ENCODE measurements at places on chromosomes 16 and 17.

DNA sequence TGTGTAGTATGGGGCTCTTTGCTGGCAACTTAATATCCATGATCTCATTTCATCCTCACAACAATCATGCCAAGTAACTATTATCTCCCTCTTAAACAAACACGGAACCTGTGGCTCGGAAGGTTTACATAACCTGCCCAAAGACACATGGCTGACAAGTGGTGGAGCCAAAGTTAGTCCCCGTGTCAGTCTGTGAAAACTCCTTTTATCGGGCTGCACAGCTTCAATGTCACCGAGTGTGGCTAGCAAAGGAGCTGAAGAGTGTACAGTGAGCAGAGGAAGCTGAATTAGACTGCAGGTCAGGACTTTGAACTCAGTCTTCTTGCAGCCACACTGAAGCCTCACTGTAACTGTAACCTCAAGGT lies 80.3 kb downstream of the PARN start:
- no peak for DNase-seq

GRCh38 chr16:24853169-24853824 lies 7.5 kb downstream of the SLC5A11 start:
- DNase-seq: no peak

DNA sequence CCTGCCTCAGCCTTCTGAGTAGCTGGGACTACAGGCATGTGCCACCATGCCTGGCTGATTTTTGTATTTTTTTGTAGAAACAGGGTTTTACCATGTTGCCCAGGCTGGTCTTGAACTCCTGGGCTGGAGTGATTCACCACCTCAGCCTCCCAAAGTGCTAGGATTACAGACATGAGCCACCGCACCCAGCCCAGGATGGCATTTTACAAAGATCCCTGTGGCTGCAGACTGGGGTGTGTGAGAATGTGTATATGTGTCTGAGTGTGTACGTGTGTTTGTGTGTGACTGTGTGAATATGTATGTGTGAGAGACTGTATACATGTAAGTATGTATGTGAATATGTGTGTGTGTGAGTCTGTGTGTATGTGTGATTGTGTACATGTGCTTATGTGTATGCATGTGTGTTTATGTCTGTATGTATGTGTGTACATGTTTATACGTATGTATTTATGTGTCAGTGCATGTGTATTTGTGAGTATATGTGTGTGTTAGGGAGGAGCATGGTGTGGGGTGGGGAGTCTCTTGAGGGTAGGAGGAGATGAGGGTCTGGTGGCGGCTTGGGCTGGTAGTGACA lies 17.0 kb downstream of the RPTOR start:
- no peak for DNase-seq

DNA sequence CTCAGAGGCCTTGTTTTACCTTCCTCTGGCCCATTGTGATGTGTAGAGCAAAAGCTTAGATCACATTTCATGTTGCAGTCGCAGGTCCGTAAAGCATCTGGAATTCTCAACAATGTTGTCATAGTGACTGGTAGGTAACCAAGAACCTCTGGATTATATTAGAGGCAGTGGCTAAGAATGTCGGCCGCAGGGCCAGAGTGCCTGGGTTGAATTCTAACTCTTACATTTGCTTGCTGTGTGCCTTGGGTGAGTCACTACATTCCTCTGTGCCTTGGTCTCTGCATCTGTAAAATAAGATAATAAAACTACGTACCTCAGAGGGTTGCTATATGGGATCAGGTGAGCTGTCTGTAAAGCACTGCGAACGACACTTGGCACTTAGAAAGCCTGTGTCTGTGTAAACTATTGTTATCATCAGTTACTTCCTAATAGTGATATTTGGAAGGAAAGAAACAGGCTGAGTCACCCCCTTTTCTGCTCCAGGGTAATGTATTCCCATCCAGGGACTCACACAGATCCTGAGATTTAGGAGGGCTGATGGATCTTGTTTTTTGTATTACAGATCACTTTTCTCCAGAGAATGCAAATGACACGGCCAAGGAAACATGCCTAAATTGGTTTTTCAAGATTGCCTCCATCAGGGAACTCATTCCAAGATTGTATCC lies 52.2 kb downstream of the VPS35L start:
- no peak for DNase-seq

DNA sequence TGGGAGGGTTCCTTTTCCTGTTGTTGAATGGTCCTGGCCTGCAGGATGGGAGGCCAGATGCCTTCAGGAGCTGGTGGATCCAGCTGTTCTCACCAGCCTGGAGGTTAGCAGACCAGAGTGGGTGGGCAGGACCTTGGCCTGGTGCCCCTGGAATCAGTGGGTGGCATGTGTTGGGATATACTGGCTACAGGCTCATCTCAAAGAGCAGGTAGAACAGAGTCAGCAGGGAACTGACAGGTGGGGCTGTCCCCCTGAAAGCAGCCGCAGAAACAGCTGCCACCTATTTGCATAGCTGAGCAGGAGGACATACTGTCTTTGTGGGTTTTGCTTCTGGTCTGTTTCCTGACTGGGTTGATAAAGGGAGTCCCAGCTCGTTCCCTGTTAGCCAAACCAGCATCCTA lies 144.1 kb downstream of the RAB11FIP4 start:
- DNase-seq: peak; percentile 41

GRCh38 chr16:88948781-88949490 lies 28.1 kb downstream of the CBFA2T3 start:
- no peak for DNase-seq

DNA sequence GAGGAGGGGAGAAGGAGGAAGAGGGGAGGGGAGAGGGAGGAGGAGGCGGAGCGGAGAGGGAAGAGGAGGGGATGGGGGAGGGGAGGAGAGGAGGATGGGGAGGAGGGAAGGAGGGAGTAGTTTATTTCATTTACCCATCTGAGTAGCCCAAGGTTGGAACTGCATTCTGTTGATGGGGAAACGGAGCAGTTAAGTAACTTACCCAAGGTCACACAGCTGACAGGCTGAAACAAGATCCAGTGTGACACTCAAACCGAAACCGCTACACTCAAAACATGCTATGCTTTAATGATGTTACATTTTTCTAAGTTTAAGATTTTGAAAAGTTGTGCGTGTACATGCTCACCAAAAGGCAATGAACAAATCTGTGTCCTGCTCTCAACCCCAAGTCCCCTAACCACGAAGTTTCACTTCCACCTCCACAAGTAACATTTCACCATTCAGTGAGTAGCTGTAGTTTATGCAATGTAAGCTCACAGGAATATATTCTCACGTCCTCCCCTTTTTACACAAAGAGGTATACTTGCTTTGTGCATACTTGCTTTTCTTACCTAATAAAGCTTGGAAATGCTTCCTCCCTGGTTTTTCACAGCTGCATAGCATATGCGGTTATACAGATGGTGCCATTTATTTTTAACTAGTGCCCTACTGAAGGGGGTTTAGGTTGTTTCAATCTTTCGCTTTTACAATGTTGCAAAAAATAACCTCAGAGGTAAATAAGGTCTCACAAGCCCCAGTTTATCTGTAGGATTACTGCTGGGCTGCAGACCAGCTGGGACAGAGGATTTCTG lies 275.3 kb downstream of the PARN start:
- peak; percentile 29 for DNase-seq

DNA sequence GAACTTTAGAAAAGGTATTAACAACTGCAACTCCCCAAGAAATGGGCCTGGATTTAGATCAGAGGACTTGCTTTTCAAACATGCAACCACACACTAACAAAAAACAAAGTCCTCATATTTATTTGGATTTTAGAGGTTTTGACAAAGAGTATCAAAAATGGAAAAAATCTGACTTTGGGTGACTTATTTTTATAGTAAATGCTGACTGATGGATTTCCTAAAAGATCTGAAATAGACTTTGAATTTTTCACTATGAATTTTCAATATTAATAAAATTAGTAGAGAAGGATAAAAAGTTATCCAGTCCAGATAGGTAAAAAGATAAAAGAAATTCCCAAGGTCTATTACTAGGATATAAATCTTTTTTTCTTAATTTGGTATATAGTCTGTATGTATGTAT lies 253.5 kb downstream of the KCNJ2 start:
- DNase-seq: no peak

GRCh38 chr17:36825521-36825920 lies 111.8 kb upstream of the LHX1 start:
- no peak for DNase-seq

- DNase-seq: no peak
Observed at GRCh38 chr17:43467981-43468581, 15.7 kb upstream of the DHX8 start.

DNA sequence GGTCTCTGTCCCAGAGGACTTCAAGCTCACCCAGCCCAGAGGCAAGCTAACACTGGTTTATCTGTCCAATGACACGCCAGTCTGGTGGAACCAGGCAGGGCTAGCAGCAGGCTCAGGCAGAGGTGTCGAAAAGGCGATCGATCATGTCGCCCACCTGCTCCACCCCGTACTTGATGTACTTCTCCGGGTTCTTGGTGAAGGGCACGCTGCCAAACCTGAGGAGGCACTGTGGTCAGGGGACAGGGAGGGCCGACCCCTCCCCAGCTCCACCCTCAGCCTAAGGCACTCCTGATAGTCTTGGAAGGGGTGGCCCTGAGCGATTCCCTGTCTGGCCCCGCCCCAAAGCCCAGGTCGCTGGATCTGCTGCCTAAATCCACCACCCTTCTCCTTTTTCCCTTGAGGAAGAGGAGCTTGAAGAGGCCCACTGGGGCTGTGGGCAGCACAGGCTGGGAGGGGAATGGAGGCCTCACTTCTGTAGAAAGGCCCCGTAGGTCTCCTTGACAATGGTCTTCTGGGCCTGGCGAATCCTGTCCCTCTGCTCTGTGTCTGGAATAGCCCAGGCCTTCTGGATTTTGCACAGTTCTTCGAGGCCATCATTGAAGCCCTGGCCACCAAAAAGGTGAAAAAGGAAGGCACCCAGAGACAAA lies 4.7 kb downstream of the ZACN start:
- DNase-seq: no peak

DNA sequence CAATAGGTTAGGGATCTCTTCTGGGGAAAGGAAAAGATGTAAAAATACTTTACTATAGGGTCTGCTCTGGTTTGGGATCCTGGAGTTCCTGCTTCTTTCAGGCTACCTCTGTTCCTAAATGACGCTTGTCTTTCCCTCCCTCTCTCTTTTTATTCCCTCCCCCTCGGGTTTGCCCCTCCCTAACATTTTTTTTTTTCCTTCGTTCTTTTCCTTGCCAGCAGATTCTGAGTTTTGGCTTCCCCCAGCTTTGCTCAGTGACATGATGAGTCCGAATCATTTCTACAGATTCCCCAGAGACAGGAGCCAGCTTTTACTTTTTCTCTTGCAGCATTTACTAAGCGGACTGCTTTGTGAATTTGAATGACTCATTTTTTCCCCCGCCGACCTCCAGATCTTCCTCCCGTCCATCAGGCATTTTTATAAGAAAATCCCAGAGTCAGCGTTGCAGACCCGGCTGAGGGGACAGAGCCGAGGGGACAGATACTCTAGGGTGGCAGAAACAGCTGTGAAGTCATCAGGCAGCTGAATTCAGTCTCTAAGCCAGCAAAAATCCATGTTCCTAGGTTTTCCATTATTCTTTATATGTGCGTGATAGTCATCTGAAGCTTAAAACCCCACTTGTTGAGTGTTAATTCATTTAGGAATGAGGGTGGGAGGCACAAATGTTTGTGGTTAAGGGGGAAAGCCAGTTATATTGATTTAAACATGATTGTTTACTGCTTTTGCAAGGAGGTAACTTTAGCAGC lies at the start of gene TMEM100:
Gene TMEM100, minus strand, starts transcription at position 123 of the 746 bp plus-strand sequence. CDS start 1,794 bp downstream, outside the sequence.
- DNase-seq: no peak

GRCh38 chr16:5791011-5791657 lies 693.5 kb upstream of the EEF2KMT start:
- DNase-seq: no peak

DNA sequence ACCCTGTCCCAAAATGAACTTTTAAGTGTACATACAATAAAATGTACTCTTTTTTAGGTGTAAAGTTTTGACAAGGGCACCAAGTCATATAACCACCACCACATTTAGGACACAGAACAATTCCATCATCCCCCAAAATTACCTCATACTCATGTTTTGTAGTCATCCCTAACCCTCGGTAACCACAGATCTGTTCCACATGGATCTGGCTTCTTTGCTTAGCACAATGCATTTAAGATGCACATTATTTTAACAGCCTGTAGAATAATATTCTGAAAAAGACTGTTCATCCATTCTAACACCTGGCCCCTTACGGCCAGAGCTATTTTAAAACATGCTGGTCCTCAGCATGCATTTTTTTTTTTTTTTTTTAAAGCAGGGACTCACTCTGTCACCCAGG lies 25.2 kb upstream of the CFAP20 start:
- no peak for DNase-seq

DNA sequence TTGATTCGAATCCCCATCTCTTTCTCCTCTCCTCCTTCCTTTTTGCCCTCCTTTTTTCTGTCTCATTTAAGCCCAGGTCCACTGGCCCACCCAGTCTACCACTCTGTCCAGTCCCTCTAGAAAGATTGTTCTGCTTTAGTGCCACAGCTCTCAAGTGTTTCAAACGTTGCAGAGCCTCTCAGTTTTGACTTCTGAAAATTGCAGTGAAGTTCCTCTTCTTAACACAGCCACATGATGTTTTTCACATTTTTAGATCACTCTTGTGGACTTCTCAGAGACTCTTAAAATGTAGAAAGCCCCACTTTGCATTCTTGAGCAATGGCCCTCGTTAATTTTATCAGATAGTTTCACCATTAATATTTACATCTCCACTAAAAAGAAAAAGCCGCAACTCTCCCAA lies 253.1 kb downstream of the HAPSTR1 start:
- no peak for DNase-seq

DNA sequence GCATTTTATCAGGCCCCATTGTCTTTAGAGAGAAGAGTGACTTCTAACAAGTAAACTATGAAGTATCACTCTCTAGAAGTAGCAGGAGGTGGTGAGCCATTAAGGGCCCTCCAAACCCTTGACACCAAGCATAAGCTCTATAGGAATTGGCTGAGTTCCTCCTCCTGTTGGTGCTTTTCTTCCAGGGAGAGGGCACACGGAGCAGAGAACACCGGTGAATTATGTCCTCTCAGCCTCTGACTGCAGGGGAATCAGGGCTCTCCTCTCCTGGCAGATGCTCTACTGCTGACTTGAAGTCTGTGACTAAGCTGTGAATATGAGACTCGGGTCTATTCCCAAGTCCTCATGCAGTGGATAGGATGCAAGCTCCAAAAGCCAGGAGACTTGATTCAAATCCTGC lies 32.3 kb downstream of the CHD9 start:
- no peak for DNase-seq

DNA sequence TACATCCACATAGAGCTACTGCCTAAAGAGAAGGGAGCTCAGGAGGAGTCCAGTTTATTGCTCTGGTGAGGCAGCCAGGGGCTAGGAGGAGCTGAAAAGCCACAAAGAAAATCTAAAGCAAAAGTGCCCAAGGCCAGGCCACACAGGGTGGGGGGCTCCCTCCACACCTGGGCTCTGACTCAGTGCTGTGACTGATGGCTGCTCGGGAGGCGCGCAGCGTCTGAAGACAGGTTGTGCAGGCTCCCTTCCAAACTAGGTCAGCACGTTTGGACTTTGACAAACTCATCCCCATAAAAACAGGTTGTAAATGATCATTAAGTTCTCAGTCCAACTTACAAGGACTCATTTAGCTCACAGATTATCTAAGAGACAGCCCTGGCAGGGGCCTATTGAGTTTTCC lies 22.2 kb upstream of the LCMT1 start:
- no peak for DNase-seq

Measured in activated naive CD8-positive, alpha-beta T cell treated with anti-CD3 and anti-CD28 coated beads for 36 hours (primary cell).